ENCODE measurements at places on chromosomes 12 and 14.

DNA sequence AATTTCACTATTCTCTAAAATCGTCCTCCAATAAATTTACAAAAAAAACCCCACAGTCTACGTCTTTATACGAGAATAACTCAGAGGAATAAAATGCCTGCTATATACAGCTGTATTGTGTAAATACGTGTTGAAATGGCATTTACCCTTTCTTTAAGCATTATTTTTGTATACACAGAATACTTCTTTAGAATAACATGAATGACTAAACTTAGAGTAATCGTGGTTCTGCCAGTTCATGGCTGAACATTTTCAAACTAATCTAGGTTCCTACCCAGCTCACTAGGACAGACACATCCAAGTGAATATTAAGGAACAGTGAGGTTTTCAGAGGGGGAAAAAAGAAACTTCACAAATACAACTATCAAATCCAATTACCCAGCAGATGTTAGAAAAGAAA is 24.6 kb downstream of the DICER1 start:
- DNase-seq = no peak

DNA sequence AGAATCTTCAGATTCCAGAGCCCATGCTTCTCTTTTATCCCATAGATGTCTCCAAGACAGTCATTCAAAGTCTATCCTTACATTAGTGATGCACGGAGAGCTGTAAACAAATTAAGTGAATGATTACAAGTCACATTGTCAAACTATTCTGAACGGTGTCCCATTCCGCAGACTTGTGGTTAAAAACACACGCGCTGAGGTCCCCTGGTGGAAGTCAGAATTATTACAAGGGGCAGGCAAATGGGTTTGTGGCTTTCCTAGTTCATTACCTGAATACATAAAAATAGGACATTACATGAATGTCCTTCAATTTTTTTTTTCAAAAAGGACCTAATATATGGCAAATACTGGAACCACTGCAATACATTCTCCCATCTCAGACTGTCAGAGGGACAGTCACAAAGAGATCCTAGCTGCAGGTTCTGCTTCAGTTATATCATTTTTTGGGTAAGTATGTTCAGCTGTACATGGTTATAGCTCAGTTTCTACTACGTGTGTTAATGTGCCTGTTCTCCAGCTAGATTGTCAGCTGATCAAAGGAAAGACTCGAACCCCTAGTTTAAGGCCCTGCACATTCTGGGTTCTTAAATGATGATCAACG is 53.1 kb upstream of the STON2 start:
- no peak for DNase-seq

- peak; percentile 100 for DNase-seq
These were observed 157.9 kb upstream of the PARP11 start for GRCh38 chr12:4030929-4031702.

DNA sequence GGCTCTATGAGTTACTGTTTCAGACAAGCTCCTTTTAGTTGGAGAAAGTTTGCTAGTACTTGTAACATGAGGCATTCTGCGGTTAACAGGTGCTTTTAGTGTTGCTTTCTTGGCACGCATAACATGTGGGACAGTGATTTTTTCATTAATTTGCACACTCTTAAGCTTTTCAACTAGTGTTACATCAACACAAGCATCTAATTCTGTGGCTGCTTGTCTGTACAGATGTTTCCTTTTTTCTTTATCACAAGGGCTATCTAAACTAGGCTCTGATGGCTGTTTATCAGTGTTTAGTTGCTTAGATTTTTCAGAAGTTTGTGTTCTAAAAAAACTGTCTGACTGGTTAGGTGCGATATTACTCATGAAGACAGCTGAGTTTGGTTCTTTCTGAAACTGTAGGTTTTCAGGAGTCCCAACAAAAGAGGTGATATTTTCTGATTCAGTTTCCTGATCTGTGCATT is 120.1 kb downstream of the RALGAPA1 start:
- no peak for DNase-seq

DNA sequence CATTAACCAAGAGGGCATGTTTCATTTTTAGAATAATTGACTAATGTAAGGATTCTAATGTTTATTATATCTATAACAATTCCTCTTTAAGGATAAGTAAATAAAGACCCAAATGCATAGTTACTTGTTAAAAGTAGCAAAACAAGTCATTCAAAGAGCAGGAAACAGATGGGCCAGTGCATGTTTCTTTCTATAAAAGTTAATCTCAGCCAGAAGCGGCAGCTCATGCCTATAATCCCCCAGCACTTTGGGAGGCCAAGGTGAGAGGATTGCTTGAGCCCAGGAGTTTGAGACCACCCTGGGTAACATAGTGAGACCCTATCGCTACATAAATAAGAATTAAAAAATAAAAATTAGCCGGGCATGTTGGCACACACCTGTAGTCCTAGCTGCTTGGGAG is 391.0 kb upstream of the RGS6 start:
- DNase-seq = no peak

GRCh38 chr14:86625637-86626036 is 1095.7 kb downstream of the FLRT2 start:
- DNase-seq = no peak

- peak; percentile 33 for DNase-seq
These were observed 69.0 kb upstream of the REP15 start for GRCh38 chr12:27627123-27627852.

GRCh38 chr14:85172290-85172689 is 357.7 kb upstream of the FLRT2 start:
- no peak for DNase-seq

DNA sequence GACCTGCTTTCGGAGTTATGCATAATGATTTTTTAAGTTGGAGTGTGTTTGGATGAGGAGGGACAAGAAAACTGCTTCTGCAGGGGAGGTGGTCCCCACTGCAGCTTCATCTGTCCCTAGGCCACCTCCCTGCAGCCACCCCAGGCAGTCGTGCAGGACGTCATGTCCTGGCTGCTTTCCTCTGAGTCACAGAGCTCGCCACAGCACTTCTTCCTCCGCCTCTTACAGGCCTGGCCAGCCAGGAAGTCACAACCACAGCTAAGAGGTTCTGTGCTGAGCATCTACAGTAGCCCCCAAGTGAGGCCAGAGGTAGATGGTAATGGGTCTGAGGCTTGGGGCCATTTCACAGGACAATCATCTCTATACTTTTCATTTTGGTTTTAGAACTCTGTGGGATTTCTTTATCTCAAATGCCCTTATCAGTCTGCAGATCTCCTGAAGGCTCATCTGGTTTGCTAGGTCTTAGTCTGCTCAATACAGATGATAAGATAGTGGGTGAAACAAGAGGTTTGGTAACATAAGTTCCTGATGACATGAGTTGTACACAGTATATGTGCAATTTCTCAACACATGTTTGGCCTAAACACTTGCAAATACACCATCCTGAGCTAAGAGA is 106.4 kb downstream of the ARF6 start:
- no peak for DNase-seq

DNA sequence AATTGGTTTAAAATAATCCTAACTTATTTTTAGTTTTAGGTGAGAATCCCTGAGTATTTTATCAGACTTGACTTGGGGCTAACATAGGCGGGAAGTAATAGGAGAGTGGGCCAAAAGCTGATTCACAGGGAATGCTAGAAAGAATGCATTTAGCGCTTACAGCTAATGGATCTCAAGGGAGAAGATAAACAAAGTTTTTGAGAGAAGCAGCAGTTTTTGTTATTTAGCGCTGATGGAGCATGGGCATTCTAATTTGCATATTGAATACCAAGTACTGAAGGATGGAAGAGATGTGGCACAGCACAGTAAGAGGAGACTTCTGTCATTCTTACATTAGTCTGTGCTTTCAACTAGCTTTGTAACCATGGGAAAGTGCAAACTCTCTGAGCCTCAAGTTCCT is 436.0 kb upstream of the FBXO33 start:
- no peak for DNase-seq

DNA sequence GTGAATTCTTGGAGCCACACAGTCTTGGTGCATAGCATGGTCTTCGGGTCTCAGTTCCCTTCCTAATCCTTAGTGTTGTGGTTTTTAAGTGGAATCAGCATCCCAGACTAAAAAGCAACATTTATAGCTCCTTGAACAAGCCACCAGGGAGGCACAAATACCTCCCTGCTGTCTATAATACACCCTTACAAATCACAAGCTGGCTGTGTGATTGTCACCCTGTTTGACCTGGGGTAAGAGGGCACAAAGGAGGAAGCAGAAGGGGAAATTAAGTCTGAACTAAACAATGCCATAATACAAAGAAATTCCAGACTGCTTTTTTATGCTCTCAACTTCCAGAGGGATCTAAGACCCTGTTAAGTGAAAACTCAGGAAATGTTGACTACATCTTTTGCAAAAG is 7.7 kb upstream of the MMP19 start:
- DNase-seq = no peak

- DNase-seq = no peak
These were observed 746.8 kb downstream of the DIO2 start for GRCh38 chr14:79464468-79464867.

GRCh38 chr12:25694072-25694471 is 141.0 kb upstream of the LMNTD1 start:
- peak; percentile 66 for DNase-seq

Measured in HTR-8/SVneo (cell line).